ENCODE measurements at places on chromosomes 5 and 9.

- no peak for DNase-seq
Observed at GRCh38 chr9:91379426-91379825, 17.7 kb upstream of the AUH start.

DNA sequence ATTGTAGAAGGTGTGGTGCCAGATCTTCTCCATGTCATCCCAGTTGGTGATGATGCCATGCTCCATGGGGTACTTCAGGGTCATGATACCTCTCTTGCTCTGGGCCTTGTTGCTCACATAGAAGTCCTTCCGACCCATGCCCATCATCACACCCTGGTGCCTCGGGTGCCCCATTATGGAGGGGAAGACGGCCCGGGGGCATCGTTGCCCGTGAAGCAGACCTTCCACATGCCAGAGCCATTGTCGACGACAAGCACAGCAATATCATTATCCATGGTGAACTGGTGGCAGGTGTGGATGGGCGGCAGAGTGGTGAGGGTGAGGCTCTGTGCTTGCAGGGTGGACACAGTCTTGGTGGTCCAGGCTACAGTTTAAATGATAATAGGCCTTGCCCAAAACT lies 24.8 kb upstream of the RAPGEF6 start:
- DNase-seq = no peak

DNA sequence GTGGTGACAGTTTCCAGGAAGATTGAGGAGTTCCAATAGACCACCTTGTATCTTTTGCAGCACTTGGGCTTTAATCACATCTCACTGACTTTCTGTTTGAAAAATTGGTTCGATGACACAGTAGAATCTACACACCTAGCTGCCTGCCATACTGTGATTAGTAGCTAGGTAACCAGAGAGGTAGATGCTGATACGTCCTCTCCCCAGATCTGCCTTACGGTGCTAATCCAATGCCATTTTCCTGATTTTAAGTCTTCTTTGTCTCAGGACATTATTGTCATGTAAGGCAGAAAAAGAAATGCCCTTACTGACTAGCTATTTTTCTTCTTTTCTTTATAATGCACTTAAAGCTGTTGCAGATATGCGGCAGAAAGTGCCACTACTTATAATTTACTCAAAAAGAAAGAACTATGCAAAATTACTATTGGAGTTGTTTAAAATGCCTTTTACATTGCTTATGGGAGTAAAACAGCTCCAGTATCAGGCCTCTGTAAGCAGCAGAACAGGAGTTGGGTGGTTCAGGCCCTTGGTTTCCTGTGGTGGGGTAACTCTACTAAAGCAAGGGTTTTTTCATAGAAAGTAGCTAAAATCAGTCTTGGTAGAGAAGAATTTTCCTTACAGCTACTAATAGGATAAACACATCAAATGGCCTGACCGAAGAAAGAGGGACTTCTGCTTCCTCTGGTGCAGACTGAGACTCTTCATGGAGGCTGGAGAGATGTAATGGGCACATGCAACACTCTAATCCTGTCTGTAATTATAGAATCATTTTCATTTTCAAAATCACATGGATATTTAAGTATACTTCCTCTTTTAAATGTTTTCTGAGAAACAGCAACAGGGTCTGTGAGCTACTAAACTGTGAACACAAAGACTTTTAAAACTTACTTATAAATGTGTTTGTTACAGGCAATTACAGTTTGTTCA lies 177.2 kb downstream of the MAPKAP1 start:
- no peak for DNase-seq

DNA sequence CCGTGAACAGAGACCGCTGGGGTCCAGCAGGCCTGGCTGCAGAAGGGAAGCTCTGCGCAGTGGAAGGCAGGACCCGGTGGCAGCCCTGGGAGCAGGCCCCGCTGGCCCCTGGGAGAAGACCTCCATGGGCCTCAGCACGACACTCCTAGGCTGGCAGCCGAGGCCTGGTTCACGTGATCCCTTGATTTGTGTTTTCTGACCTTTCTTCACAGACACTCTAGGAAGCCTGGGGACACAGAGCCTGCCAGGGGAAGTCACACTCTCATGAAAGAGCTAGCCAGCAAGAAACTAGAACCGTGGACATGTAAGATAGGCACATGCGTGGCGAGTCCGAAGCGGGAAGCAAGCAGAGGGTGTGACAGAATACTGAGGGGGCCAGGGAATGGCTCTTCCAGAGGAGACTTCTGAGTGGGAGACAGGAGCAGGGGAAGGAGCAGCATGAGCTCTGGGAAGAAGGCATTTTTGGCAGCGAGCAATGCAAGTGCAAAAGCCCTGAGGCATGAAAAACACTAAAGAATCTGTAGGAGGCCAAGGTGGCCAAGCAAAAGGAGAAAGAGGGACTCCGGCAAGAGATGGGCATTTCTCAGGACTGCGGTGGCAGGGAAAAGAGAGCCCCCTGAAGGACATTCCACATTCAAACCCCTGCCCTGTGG lies 26.6 kb upstream of the IL17B start:
- no peak for DNase-seq

GRCh38 chr9:131584858-131585257 lies 39.5 kb downstream of the PRRT1B start:
- no peak for DNase-seq

GRCh38 chr9:29575219-29575618 lies 2001.9 kb upstream of the C9orf72 start:
- no peak for DNase-seq

GRCh38 chr9:1236061-1236460 lies 185.9 kb downstream of the DMRT2 start:
- DNase-seq = no peak

- no peak for DNase-seq
Observed at GRCh38 chr9:105921057-105921726, 226.9 kb downstream of the TMEM38B start.

DNA sequence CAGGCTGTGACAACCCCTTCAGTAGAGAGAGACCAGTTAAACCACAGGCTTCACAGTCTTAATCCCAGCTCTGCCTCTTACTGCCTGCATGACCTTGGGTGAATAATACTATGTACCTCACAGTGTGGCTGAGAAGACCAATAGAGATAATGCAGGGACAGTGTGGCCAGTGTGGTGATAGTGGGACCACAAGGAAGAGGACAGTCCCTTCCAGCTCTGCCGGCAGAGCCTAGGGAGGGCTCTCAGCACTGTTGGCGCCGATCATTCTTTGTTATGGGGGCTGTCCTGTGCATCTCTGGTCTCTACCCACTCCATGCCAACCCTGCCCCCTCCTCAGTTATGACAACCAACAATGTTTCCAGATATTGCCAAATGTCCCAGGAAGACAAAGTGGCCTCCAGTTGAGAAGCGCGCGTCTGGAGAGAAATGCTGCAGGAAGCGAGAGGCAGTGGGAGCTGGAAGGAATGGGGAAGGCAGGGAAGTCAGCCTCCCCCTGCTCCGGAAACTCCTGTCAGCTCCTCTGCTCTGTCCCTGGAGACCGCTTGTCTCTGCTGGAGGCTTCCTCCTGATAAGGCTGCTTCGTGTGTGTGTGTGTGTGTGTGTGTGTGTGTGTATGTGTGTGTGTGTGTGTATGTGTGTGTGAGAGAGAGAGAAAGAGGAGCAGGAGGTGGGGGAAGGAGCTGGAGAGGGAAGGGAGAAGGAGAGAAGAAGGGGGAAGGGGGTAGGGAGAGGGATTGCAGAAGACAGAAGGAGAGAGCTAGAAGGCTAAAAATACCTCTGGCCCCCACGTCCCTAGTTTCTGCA lies 31.8 kb upstream of the FABP6 start:
- DNase-seq = no peak

DNA sequence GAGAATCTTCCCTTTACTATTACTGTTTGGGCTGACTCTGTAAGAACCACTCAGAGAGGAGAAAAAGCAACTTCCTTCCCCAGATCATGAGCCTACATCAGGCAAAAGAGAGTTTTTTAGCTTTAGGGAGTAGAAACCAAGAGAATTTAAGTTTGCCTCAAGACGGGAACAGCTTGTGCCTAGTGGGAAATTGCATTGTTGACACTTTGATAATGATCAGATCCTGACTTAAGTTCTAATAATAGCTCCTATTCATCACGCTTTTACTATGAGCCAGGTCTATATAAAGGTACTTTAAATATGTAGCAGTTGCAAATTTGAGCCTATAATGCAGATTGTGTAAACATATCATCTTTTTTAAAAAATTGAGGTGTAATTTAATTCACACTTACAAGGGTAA lies 298.2 kb downstream of the MAN2A1 start:
- DNase-seq = no peak

GRCh38 chr5:126595486-126596083 lies 566 bp upstream of the ALDH7A1 start:
- DNase-seq = no peak

DNA sequence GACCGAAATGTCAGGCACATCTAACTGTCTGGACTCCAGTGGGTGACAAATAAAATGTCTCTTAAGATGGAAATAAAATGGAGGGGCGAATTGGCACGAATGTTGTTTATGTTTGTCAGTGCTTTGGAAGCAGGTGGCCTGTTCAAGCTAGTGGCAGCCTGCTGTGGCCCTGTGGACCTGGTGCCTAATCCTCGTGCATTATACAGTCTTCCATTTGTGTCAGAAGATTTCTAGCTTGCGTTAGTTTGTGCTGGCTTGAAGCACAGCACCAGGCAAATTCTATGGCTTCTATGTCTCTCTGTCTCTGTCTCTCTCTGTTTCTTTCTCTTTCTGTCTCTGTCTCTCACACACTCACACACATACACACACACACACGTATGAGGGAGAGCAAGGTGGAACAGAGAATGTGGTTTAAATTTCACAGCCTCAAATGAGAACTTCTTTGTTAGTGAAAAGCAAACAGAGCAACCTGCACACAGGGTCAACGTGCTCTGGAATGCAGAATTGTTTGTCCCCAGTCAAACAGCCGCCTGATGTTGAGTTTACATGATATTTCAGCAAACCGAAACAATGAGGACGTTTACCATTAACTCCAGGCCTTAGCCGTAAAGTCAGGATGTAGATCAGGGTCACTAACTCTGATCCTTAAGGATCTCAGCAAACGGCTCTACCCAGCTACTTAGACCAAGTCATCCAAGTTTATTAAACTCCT lies 39.0 kb upstream of the CD180 start:
- no peak for DNase-seq

- DNase-seq = no peak
Observed at GRCh38 chr5:86008293-86008692, 609.4 kb upstream of the COX7C start.

GRCh38 chr9:108521063-108521590 lies 334.7 kb downstream of the ACTL7B start:
- no peak for DNase-seq

GRCh38 chr9:105879181-105879580 lies 184.8 kb downstream of the TMEM38B start:
- DNase-seq = no peak

GRCh38 chr9:133994353-133995011 lies 2.4 kb upstream of the VAV2 start:
- peak; percentile 42 for DNase-seq

DNA sequence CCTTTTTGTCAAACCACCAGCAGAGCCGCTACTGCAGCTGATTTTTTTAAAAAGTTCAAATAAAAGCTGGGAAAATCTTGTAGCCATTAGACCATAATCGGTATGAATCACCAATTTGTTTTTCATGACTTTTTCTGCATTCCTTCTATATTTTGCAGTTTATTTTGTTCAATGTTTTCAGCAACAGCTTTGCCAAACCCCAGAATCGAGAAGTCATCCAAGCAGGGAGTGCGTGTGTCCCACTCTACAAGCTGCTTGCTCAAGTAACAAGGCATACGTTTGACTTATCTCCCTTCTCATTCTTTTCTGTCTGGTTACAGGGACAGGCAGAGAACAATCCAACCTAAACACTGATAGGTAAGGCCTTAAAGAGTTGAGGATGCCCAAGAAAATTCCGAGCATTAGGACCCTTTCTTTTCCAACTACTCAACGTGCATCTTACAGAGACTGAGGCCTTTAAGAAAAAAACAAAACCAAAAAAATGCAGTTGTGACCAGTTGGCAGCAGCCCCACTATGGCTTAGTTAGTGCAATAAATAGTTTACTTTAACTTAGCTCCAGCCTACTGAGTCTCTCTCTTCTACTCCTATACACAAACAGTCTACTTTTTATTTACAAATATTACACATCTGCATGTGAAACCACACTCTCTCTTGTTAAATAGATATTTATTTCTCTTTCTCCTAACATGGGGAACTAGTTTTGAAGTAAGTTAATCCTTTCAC lies 134.7 kb upstream of the SLIT3 start:
- no peak for DNase-seq

GRCh38 chr5:158390577-158390976 lies 531.6 kb upstream of the CLINT1 start:
- no peak for DNase-seq

DNA sequence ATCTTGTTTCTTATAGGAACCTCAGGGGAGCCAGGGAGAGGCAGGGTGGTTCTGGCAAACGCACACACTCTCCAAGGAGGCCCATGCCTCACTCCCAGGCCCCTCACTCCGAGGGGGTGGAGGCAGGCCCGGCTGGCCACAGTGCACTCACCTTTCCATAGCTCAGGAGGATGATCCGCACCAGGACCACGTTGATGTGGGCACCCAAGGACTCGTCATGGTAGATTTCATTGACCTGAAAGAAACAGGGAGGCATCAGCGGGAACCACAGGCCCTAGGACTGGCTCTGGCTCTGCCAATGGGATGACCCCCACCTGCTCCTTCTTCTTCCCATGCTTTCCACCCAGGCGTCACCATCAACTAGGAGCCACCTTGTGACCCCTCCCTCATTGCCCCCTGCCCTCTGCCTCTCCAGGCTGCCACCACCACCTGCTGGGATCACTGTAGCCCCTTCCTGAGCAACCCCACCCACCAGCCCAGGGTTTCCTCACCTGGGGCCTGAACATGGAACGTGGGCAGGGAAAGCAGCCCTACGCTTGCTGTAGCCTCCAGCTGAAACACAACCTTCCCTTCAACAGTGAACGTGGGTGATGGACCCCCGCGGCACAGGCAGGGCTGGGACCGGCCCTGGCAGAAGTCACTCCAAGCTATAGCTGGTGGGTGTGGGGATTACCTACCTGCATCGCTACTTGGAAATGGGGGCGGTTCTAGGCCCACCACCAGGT lies 120.9 kb downstream of the ZNF354C start:
- DNase-seq = no peak

GRCh38 chr5:10106806-10107205 lies 142.9 kb downstream of the ATPSCKMT start:
- no peak for DNase-seq

DNA sequence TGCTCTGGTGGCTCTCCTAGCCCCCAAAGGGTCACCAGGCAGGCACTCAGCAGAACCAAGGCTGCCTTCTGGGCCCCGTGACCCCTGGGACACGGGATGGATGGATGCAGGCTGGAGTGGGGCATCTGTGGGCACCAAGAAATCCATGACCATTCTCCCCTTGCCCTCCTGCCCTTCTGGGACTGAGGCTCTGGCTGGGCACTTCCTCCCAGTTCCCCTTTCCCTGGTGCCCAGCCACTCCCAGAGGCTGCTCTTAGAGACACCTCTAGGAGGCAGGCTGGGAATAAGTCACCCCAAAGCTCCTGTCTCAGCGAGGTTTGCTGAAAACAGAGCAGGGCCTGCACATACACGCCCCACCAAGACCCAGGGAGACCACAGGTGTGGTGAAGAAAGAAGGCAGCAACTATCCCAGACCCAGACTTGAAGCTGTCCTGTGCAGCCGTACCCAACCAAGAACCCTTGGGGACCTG lies 943 bp downstream of the STING1 start:
- DNase-seq = no peak

- DNase-seq = no peak
Observed at GRCh38 chr5:5788793-5789192, 366.3 kb downstream of the ICE1 start.

- DNase-seq = no peak
Observed at GRCh38 chr5:127564002-127564769, 46.7 kb downstream of the PRRC1 start.

- DNase-seq = no peak
Observed at GRCh38 chr9:3698531-3698930, 172.7 kb upstream of the RFX3 start.

- no peak for DNase-seq
Observed at GRCh38 chr9:120931231-120932085, 4.9 kb upstream of the TRAF1 start.
